Activated CD4-positive, alpha-beta T cell treated with anti-CD3 and anti-CD28 coated beads, Interleukin-2, amount 10 ng/mL, durations not matched to agents 7 days and 5 days (primary cell): ENCODE measurements at places on chromosomes 4 and X.

- DNase-seq: no peak
Measured at GRCh38 chr4:140982613-140983340, 150.5 kb downstream of the RNF150 start.

- DNase-seq: no peak
Measured at GRCh38 chr4:151226004-151226932, 50.7 kb upstream of the PRSS48 start.

DNA sequence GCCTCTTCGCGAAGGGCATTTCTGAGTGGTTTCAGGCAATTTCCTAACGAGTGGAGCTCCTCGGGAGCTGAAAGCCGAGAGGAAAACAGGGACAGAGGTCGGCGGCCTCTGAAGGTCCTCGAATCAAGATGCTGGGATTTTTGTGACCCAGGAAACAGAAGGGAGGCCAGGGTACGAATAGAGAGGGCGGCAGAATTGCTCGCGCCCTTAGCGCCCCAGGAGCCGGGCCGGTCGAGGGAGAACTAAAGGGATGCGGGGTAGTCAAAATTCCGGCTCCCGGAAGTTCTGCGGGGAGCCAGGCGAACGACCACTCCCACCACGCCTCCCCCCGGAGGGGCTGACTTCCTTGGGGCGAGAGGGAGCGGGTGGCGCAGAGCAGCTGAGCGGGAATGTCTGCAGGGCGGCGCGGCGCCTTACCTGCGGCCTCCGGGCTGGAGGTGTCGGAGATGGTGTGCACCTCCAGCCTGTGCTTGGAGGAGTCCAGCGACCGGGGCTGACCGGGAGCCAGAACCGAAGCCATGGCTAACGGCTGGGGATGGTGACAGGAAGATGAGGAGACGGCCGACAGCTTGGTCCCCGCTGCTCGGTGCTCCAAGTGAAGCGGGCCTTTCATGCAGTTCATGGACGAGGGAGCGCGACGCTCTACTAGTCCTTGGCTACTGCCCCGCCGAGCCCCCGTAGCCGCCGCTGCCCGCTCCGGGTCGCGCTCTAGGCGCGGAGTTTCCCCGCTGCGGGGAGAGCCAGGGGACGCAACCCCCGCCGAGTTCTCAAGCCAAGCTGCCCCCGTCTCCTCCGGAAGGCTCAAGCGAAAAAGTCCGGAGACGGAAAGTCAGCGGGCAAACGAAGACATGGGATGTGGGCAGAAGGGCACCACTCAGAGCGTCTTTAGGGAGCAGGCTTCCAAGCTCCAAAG, 782 bp downstream of the PITX2 start:
- no peak for DNase-seq

GRCh38 chr4:69323284-69323683, 43.0 kb downstream of the UGT2B28 start:
- DNase-seq: no peak

GRCh38 chr4:54185866-54186265, 43.2 kb upstream of the PDGFRA start:
- DNase-seq: no peak

GRCh38 chrX:35382966-35383365, 415.2 kb upstream of the MAGEB16 start:
- no peak for DNase-seq

- no peak for DNase-seq
Measured at GRCh38 chr4:121728798-121729226, 32.0 kb upstream of the ANXA5 start.
